Stimulated activated CD4-positive, alpha-beta T cell treated with anti-CD3 and anti-CD28 coated beads, TNF-alpha, amount 100 ng/mL, for 48 hours (primary cell): ENCODE measurements at places on chromosomes 1 and 21.

DNA sequence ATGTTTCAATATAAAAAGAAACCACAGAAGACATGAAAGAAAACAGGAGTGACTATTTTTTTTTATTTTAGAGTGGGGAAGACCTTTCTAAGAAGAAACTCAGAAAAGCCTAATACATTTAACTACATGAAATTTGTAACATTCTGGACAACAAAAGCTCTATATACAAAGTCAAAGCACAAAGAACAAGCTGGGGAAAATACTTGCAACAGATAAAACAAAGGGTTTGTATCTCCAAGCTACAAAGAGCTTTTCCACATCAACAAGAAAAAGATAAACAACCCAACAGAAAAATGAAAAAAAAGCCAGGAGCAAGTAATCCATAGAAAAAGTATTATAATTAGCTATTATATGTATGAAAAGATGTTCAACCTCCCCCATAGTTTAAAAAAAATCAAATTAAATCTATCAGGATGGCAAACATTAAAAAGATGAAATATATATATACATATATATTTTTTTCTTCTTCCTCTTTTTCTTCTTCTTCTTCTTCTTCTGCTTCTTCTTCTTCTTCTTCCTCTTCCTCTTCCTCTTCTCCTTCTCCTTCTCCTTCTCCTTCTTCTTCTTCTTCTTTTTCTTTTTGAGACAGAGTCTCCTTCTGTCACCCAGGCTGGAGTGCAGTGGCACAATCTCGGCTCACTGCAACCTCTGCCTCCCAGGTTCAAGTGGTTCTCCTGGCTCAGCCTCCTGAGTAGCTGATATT, 49.1 kb upstream of the EPS8L3 start:
- DNase-seq, result no peak

DNA sequence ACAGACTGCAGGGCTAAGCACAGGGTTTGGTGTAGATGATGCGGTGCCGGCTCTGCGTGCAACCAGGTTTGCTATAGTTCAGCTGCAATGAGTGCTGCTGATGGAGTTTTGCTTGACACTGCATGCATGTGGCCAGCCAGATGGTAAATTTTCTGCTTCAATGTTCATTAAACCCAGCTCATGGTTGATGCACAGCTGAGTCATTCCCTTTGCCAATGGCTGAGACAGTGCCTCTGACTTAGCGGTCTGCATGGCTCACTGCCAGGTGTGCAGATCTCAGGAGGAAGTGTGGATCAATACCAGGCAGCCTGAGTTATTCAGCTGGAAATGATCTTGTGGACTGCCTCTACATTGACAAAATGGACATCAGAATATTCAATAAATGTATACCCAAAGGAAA, 172.7 kb upstream of the ZP4 start:
- DNase-seq, result no peak

DNA sequence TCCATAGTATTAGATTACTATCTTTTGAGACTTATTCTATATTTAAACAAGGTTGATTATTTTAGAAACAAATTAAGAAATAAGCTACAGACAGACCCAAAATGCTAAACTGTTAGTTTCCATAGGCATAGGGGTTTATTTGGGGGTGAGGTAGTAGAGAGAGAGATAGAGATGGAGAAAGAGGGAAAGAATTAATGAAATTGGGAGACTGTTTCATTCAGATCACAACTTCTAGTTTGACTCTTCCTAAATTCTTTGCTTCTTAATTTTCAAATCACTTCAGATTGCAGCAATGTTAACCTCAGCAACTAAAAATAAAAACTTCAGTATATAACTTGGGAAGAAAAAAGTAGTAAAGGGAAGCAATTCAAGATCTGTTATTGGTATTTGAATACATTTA, 3.4 kb downstream of the JUN start:
- no peak for DNase-seq

- no peak for DNase-seq
Observed at GRCh38 chr1:217134857-217135568, 411.8 kb upstream of the ESRRG start.

DNA sequence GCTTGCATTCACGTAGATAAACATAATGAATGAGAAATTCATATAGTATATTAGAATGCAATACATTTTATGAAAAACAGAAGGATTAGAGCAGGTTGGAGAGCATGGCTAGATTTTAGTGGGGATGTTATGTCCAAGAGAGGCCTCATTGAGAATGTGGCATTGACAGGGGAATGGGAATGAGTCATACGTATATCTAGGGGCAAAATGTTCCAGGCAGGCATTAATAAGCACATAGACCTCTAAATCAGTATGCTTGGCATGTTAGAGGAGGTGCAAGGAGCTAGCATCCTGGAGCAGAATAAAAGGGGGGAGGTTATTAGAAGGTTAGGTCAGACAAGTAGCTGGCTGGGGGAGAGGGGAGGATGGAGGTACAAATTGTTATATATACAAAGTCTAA, 93.0 kb downstream of the USH2A start:
- no peak for DNase-seq

DNA sequence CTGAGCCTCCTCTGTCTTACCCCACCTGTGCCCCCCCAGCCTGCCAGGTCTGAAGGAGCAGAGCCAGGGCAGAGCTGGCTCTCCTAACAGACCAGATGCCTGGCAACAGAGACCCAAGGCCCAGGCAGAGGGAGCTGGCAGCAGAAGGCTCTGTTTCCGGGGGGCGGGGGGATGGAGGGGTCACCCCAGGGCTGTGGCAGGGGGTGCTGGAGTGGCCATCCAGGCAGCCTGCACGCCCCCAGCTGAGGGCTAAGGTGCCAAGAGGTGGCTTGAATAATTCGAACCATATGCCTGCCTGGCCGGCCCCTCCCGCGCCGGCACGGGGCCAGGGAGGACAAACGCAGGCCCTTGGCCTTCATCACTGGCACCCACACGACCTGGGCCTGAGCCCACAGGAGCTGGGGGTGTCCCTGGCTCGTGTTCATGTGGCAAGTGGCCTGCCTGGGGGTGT, 16.0 kb upstream of the PLEKHG5 start:
- DNase-seq, result no peak

DNA sequence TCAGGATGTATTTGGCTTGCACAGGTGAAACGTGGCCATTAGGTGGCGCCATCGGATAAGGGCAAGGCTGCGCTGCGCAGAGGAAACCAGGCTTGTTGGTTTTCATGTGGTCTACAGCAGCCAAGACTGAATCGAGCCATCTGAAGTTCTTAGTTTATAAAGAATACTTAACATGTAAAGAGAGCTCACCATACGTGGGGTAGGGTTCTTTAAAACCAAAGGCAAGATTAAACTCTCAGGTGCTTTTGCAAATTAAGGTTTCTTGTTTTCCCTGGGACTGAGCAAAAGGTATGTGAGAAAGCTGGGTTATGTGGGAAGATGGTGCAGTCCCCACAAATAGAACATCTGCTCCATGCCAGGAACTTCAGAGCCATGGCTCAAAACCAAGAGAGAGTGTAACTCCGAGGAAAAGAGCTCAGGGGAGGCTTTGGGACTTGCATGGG, 9.3 kb downstream of the MASP2 start:
- peak; percentile 79 for DNase-seq

GRCh38 chr1:63772876-63773275, 941 bp upstream of the ROR1 start:
- no peak for DNase-seq

DNA sequence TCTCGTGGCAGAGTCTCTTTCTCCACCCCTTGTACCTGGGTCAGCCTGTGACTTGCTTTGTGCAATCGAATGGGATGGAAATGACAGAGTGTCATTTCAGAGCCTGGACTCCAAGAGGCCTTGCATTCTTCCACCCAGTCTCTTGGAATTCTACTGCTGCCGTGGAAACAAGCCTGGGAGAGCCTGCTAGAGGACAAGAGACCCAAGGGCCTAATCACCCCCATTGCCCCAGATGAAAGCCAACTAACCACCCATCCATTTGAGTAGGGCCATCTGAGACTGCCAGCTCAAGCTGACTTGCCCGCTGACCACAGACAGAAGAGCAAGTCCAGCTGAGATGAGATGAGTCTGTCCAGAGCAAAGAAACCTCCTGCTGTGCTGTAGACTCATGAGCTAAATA, 201.6 kb downstream of the PTPRU start:
- DNase-seq, result no peak

DNA sequence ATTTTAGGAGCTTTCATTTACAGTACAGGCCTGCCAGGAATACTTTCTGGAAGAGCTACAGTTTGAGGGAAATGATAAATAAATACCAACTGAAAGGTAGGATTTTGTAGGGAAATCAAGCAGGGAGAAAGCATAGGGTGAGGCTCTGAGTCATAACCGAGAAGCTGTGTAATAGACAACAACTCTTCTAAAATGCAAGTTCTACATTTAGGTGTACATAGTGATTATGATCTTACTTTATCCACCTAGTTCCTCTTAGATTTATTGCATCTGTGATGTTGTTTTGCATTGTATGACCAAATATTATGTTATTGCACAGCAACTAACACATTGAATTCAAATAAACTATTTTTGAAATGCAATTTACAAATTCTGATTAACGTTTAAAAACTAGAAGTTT, 819.3 kb downstream of the PLA2G4A start:
- no peak for DNase-seq
